ENCODE measurements at places on chromosomes 6 and 20.

DNA sequence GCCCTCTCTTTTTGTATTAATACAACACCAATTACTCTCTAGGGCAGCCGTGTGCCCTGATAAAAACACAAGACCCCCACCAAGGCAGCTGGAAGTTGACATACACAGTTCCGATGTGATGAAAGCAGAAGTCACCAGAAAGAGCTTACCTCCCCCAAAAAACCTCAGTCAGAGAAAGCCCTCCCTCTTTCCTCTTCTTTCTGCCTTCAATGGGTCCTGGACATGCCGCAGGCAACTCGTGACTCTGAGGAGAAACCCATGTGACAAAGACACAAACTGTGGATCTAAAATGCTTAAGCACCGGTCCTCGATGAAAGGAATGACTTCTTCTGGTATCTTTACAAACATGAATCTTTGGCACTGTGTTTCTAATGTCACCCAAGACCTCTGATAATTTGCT is 117.7 kb upstream of the CCDC28A start:
- DNase-seq = no peak

DNA sequence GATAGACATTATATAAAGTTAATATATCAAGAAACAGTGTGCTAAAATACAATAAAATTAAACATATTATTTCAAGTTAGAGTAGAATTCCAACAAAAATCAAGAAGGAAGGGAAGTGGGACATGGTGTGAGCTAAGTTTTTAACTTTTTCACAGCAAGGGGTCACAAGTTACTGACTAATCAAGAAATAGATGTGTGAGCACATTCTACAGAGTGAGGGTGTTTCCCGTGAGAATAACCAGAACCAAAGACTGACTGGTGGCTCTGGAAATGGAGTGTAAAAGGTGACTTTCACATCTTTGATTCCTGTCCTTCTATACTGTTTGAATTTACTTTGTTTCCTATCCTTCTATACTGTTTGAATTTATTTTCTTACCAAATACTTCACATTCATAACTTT is 206.6 kb downstream of the TASP1 start:
- no peak for DNase-seq

GRCh38 chr6:160742090-160742489 is 40.0 kb downstream of the PLG start:
- no peak for DNase-seq

DNA sequence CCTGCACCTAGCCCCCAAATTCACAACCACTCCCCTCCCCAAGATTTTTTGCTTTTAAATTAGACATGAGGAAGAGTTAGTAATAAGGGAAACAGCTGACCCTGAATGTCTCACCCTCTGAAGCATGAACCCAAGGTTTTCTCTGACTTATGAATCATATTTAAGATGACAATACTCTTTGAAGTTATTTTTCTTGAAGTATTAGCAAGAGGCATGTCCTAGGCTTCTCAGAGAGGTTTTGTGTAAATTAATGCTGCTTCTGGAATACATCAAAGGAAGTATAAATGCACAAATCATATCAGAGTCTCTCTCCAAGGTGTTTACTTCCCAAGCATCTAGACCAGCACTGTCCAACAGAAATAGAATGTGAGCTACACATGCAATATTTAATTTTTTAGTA is 408.1 kb upstream of the MARCKS start:
- no peak for DNase-seq

- DNase-seq = peak; percentile 18
Measured at GRCh38 chr20:38987777-38988176, 25.6 kb downstream of the DHX35 start.

DNA sequence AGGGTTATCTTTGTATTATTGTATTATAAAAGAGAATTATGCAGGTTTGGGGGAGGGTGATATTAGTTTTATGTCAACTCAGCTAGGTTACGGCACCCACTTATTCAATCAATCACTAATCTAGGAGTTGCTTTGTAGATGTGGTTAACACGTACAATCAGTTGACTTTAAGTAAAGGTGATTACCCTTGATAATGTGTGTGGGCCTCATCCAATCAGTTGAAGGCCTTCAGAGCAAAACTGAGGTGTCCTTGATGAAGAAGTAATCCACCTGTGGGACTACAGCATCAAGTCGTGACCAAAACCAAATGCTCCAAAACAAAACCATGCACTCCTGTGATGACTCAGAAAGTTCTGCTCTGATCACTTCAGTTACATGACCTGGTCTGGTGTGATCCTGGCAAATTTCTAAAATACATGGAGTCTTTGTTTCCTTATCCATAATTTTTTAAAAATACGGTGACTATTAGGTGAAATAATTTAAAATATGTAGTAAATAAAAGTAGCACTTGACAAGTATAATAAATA is 114.1 kb downstream of the IYD start:
- no peak for DNase-seq

- DNase-seq = no peak
Measured at GRCh38 chr20:49580813-49581174, 12.9 kb upstream of the PTGIS start.

- DNase-seq = no peak
Measured at GRCh38 chr6:36319436-36319762, 17.3 kb downstream of the BNIP5 start.

DNA sequence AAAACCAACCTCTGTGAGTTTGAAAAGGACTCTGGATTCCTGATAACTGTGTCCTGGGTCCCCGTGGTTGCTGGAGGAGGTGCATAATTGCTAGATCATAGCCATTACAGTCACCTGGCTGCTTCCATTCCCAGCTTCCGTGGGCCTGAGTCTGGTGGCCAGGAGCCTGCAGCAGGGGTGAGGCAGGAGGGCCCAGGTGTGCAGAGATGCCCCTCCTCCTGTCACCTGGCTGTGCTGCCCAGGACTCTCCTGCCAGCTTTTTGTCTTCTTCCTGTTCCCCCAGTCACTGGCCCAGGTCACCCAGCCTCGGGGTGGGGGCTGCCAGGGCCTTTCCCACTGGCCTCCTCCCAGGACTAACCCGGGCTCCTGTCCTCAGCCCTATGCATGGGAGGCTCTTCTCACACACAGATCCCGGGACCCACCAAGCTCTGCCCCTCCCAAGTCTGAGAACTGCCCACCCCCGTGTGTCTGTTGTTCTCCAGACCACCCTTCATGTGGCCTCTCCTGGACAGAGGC is 30.0 kb downstream of the RAET1L start:
- no peak for DNase-seq

- DNase-seq = peak; percentile 88
Measured at GRCh38 chr20:64106981-64107735, at the start of gene NPBWR2. TSS of gene NPBWR2 (minus strand) at chr20:64107565. CDS start at chr20:64106831, 734 bp downstream.

DNA sequence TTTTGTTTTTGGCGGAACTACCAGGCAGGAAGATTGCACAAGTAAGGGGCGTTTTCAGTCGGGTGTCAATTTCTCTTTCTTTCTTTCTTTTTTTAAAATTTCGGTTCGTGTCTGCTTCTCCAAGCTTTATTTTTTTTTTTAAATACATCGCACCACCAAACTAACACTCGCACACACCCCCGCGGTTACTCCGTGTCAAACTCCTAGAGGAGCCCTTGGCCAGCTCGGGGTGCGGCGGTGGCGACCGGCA is 338 bp downstream of the UTRN start:
- DNase-seq = no peak

DNA sequence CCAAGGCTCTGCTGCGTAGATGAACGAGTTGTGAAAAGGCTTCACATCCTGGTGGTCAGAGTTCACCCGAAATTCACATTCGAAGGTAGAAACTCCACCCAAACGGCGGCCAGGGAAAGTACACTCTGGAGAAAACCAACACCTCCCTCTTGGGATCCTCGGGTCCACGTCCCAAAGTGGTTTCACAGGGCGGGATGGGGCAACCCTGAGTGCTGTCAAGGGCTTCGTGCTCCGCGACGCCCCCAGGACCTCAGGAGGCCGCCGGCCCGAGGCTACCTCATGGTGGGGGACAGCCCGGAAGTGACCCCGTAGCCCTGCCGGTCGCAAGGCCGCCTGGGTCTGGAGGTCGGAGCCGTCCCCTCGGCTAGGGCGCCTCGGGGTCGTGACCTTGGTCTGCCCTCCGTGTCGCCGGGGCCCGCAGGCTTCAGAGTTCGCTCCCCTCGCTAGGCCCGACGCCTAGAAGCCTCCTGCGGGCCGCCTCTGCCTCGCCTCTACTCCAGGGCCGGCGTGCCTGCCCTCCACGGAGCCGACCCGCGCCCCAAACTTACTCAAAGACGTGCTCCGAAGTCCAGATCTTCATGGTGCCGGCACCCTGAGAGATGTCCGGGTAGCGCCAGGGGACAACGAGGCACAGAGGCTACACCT is at the start of gene PRELID3B:
Gene PRELID3B (minus strand): TSS at position 636 of the 645 bp plus-strand sequence. CDS start 56 bp downstream, at position 580.
- peak; percentile 76 for DNase-seq

DNA sequence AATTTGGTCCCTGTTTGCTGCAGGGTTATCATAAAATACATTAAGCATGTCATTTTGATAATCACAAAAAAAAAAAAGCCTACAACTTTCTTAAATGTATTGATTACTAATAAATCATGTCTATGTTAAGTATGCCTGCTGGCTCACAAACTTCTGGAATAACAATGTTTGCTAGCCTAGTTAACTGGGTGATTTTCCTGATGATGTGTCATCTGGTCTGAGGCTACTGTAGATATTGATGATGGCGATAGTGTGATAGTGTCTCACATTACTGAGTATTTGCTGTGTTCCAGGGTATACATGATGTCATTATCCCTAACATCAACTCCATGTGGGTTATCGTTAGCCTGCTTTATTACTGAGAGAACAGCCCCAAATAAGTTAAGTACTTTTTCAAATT is 86.2 kb upstream of the VSTM2L start:
- no peak for DNase-seq

- DNase-seq = no peak
Measured at GRCh38 chr20:48064929-48065328, 279.6 kb upstream of the SULF2 start.

- no peak for DNase-seq
Measured at GRCh38 chr20:51216850-51217249, 193.9 kb upstream of the KCNG1 start.

- DNase-seq = no peak
Measured at GRCh38 chr20:48457193-48458002, 370.4 kb downstream of the PREX1 start.

DNA sequence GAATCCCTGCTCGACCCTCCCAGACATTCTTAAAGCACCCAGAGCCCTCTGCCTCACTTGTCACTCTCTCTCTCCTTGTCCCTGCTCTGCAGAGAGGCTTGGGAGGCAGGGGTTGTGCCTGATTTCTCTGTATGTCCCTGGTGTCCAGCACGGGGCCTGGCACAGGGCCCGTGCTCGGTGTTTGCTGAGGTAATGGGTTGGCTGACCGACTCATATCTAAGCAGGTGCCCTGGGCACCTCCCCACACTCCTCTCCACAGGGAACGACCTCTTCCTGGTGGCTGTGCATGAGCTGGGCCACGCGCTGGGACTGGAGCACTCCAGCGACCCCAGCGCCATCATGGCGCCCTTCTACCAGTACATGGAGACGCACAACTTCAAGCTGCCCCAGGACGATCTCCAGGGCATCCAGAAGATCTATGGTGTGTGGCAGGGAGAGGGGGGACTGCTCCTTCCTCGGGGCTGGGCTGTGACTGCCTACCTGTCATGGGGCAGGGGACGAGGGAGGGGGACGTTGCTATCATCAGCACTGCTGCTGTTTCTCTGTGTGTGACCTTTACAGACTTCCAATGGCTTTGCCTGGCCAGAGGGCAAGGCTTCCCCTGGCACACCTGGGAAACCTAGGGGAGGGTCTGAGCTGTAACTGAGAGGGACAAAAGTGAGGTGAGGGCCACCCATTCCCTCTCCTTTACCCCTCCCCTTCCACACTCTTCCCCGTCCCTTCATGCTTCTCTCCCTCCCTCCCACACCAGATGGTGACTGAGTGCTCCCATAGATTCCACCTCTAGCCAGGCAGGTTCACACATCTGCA is 14.2 kb downstream of the MMP24OS start:
- peak; percentile 31 for DNase-seq

DNA sequence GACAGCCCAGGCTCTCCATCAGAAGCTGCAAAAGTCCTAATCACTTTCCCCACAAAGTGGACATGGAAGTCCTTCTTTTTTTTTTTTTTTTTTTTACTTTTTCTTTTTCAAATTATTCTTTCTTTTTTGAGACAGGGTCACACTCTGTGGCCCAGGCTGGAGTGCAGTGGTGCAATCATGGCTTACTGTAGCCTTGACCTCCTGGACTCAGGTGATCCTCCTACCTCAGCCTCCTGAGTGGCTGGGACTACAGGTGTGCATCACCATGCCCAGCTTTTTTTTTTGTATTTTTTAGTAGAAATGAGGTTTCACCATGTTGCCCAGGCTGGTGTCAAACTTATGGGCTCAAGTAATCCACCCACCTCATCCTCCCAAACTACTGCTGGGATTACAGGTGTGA is 29.0 kb upstream of the AKIRIN2 start:
- no peak for DNase-seq

- DNase-seq = no peak
Measured at GRCh38 chr6:121460170-121460569, 24.7 kb downstream of the GJA1 start.

DNA sequence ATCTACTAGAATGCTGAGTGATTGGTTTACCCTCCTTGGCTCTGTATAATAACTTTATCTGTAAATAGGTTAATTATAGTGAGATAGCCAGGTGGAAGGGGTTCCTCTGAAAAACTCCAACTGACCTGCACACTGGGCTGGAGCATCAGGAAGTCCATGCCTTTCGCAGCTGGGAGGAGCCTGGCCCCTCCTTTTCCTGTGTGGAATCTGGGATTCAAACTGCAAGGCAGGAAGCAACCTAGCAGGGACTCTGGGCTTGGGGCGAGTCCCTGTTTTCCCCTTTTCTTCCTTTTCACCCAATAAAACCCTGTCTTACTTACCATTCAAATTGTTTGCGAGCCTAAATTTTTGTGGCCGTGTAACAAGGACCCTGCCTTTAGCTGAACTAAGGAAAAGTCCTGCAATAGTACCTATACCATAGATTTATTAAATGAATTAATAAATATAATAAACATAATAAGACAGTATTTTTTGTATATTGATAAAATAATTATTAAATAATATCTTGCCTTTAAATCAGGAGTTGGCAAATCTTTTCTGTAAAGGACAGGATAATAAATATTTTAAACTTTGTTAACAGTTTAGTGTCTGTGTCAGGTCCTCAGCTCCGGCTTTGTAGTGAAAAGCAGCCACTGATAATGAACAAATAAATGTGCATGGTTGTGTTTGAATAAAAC is 406.2 kb upstream of the MMS22L start:
- DNase-seq = no peak

GRCh38 chr6:36249536-36249935 is 20.3 kb upstream of the PNPLA1 start:
- no peak for DNase-seq

- no peak for DNase-seq
Measured at GRCh38 chr6:165480916-165481315, 171.5 kb upstream of the C6orf118 start.
